ENCODE measurements at places on chromosomes 5 and 9.

- no peak for DNase-seq
These were observed 38.4 kb upstream of the SMIM23 start for GRCh38 chr5:171747061-171747859.

GRCh38 chr9:112439825-112440224, 46.8 kb upstream of the KIAA1958 start:
- DNase-seq = no peak

DNA sequence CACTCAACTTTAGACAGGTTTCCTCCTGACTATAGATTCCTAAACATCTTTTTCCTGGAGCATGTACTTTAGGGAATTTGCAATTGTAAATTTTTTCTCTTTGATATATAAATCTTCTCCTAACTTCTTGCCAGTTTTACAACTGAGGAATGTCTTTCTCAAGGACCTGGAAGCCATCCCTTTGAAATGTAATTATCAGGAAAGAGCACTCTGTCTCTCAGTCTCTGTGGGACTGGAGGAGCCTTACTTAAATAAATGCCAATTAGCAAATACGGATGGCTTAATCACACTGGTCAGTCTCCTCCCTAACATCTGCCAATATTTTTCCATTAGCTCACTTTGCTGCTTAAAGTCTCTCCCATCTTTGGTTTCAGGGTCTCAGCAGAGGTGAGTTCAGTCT, 344.3 kb upstream of the ARRDC3 start:
- DNase-seq = no peak

DNA sequence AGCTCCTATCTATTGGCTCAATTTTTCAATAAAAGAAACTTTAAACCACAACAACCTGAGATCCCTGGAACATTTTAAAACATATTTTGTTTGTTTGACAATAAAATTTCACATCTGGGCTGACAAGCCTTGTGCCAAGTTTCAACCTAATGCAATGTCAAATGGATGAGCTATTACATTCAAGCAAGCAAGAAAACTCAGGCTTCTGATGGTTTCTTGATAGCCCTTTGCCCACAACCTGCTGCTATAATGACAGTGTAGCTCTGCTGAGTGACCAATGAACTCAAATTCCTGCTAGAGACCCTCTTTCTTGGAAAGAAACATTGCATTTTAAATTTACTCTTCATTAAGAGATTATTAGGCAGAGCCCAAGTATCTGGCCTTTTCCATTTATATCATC, 472.9 kb downstream of the ARHGEF28 start:
- DNase-seq = no peak

- no peak for DNase-seq
These were observed 16.2 kb downstream of the STC2 start for GRCh38 chr5:173311818-173312585.

- no peak for DNase-seq
These were observed 72.8 kb downstream of the NIPSNAP3B start for GRCh38 chr9:104836767-104837166.

- DNase-seq = no peak
These were observed 292.1 kb downstream of the GADD45G start for GRCh38 chr9:89896806-89897340.
